ENCODE measurements at places on chromosomes 5 and 9.

- no peak for DNase-seq
These were observed 15.7 kb downstream of the UNC13B start for GRCh38 chr9:35177520-35177919.

GRCh38 chr5:179595916-179596315 lies 27.6 kb downstream of the HNRNPH1 start:
- DNase-seq = peak; percentile 79

- DNase-seq = no peak
These were observed 358.4 kb downstream of the ARRDC3 start for GRCh38 chr5:91024727-91025126.

- no peak for DNase-seq
These were observed 66.0 kb upstream of the RNF130 start for GRCh38 chr5:180137401-180138213.

DNA sequence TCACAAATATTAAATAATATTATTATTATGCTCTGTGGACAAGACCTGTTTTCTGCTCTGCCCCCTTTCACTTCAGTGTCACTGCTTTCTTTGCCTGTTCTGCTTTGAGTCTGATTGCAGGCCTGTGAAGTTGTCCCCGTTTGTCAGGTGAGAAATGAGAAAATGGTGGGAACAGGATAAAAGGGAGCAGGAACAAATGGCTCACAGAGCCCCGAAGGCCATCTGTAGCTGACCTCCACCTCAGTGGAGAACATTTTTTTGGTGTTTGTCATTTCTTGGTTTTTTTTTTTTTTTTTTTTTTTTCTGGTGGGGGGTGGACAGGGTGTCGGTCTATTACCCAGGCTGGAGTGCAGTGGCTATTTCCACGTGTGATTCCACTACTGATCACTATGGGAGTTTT lies 13.2 kb upstream of the S100Z start:
- peak; percentile 18 for DNase-seq

- no peak for DNase-seq
These were observed 212.9 kb downstream of the PBX3 start for GRCh38 chr9:125959951-125960619.

DNA sequence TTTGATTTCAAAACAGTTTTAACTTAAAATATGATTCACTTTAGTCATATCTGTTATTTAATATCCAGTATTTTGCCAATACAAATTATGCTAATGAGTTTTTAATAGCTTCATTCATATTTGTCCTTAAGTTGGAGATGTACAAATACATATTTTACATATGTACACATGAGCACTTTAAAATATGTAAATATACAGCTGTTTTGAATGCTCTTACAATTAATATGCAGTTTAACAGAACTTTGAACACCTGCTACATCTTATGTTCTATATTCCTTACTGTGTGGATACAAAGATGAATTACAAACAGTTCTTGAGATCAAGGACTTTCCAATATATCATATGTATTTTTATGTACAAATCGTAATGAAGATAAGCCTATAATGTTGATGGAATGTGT lies 74.0 kb downstream of the CHSY3 start:
- DNase-seq = no peak

GRCh38 chr9:78510035-78510434 lies 213.1 kb downstream of the PSAT1 start:
- no peak for DNase-seq

DNA sequence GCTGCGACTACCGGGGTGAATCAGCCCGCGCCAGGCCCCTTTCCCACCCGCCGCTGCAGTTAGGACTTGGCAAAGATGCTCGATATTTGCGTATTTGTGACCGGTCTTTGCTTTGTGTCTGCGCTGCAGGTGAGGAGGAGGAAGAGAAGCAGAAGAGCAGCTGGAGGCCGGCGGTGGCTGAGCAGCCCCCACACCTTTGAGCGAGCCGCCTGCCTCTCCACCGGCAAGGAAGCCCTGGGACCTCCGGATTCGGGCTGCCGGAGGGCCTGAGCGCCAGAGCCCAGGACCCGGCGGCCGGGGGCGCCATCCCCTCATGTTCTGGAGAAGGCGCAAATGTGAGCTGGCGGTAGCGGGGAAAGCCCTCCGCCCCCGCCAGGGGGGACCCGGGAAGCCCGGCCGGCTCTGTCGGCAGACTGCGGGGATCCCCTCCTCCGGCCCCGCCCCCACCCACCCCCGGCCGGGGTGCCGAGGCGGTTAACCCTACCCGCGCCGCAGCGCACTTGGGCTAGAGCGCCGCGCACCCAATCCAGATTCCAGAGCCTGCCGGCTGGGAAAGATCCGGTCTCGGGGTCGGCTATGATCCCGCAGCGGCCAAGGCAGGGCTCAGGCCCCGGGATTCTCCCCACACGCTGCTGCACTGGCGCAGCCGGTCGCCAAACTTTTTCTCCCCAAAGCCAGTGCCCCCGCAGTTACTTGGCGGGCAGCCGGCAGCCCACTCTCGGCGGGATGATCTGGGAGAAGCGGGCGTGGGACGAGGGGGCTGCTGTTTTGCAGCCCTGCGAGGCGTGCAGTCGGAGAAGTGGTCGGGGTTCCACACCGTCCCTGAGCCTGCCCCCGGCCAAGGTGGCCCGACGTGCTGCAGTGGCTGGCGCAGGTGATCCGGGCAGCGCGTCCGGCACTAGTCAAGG lies 800 bp upstream of the KCNN2 start:
- DNase-seq = no peak

- DNase-seq = peak; percentile 47
These were observed 91.2 kb upstream of the PAM start for GRCh38 chr5:102663749-102664530.

DNA sequence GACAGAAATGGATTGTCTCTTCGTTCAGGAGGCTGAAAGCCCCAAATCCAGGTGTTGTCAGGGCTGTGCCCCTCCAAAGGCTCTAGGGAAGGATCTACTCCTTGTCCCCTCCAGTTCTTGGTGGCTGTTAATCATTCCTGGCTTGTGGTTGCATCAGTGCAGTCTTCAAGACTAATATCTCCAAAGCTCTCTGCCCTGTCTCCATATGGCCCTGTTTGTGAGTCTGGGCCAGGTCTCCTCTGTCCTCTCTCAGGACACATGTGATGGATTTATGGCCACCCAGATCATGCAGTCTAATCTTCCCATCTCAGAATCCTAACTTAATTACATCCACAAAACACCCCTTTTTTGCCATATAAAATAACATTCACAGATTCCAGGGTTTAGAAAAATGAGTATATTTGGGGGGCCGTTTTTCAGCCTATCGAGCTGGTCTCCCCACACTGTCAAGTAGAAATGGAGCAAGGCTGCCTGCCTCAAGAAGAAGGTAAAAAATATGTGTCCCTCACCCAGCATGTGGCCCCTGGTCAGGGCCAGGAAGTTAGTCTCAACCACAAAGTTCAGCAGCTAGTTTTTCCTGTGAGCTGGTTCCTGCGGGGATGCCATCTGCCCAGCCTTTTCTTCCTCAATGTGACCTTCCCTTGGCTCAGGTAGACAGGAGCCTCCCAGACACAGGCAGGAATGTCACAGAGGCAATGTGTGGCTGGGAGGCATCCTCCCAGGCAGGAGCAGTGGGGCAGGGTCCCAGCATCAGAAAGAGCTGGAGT lies 509.4 kb downstream of the IRX1 start:
- no peak for DNase-seq

DNA sequence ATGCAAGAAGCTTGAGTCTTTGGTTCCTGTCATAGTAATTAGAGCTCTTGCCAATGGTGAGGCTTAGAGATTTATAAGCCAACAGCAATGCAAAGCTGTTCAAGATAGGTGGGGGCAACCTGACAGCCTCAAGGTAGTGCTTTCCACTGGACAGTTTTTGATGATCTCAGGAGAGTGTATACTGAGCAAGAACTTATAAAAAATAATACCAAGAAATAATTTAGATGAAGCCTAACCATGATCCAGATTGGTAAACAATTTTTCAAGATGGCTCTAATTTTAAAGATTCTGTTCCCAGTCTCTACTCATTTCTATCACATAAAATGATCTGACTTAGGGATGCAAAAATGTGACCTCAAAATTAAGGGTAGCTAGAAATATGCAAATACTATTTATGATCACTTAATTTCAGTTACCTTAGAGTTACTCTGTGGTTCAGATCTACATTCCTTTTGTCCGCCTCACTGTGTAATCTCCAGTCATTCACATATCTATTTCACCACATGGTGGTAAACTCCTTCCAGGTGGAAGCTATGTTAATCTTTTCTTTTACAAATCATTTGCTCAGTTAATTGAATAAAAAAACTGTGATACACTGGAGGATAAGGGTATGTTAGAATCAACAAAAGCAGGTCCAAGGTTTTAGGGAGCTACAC lies 1228.0 kb upstream of the C9orf72 start:
- no peak for DNase-seq

DNA sequence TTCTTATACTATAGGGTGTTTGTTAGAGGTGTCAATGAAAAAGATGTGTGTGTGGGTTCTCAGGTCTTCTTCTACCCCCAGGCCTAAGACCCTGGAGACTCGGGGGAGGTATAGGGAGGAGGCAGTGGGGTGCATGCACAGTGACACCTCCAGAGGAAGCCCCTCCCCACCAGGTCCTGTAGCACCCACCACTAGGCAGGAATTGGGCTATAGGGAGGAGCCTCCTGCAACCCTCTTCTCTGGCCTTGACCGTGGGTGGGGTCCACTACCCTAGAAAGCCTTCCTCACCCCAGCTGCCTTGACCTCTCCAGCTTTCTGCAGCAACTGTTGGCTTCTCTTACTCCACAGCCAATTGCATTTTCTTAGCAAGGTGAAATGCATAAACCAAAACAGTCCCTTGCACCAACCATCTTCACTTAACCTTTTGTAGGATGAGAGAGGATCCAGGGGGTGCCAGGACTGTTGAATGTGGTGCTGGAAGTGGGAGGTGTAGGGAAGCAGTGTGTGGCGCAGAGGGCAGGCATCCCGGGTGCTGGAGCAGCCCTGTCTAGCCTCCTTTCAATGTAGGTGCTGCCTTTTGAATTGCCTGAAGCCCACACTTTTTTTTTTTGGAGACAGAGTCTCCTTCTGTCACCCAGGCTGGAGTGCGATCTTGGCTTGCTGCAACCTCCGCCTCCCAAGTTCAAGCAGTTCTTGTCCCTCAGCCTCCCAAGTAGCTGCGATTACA lies 128.5 kb downstream of the RGS3 start:
- no peak for DNase-seq

DNA sequence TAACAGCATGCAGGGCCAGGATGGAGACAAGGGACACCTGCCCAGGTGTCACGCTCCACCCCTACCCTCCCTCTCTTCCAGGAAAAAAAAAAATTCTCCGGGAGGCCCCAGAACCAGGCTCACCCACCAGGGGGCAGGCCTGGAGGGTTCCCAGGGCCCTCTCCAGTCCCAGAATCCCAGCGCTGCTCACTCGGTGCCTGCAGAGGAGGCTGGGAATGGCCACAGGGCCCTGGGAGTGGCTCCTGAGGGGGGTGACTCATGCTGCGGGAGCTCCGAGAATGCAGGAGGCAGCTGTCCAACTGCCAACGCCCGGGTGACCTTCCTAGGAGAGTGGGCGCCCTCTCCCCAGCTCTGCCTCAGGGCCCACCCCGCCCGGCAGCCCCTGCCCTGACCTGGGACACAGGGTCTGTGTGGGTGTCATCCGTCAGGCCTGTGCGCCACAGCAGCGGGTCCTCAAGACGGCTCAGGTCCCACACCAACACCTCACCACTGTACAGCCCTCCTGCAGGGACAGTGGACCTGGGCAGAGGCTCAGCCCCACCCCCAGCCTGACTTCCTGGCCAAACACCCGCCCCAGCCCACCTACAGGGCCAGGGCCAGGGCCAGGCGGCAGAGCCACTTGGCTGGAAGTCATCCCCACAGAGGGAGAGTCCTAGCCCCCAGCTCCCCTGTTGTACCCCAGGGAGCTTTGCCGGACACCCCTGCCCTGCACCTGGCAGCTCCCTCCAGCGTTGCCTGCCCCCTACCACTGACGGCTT lies 21.2 kb downstream of the DYNC2I2 start:
- DNase-seq = peak; percentile 97

DNA sequence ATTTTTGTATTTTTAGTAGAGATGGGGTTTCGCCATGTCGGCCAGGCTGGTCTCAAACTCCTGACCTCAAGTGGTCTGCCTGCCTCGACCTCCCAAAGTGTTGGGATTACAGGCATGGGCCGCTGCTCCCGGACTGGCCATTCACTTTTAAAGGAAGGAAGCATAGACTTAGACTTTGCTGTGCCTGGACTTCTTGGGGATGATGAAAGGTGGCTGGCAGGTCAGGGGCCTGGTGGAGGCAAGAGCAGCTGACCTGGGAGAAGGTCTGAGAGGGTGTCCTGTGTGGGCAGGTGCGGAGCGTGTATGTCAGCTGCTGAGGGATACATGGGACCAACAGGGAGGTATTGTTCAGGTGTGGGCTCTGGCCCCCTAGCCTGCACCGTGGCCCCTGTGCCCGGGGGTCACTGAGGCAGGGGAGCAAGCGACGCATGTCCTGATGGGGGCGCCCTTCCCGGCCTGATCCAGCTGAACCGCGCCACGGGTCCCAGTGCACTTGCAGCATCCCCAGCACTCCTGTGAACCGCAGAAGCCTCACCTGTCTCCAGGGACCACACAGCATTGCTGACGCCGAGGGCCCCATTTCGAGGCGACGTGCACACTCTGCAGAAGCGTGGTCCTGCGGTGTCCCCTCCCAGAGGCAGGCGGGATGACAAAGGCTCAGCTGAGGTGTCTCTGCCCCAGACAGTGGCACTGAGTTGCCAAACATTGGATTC lies 23.1 kb downstream of the NDUFS6 start:
- DNase-seq = no peak

GRCh38 chr5:59286510-59286909 lies 607.0 kb downstream of the PDE4D start:
- DNase-seq = no peak

DNA sequence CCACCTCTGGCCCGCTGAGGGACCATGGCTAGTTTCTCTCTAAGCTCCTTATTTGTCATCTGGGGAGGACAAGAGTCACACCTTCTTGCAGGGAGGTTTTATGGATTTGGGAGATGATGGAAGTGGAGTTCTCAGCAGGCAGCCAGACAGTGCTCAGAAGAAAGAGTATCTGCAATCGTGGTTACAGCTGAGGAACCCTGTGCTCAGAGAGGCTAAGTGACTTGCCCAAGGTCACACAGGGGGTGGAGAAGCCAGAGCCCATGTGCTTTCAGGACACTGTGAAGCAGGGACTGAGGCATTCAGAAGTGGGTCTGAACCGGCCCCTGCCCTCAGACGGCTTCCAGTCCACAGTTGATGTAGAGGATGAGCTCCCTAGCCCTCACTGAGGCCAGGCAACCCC lies 10.8 kb downstream of the PRRX2 start:
- no peak for DNase-seq

DNA sequence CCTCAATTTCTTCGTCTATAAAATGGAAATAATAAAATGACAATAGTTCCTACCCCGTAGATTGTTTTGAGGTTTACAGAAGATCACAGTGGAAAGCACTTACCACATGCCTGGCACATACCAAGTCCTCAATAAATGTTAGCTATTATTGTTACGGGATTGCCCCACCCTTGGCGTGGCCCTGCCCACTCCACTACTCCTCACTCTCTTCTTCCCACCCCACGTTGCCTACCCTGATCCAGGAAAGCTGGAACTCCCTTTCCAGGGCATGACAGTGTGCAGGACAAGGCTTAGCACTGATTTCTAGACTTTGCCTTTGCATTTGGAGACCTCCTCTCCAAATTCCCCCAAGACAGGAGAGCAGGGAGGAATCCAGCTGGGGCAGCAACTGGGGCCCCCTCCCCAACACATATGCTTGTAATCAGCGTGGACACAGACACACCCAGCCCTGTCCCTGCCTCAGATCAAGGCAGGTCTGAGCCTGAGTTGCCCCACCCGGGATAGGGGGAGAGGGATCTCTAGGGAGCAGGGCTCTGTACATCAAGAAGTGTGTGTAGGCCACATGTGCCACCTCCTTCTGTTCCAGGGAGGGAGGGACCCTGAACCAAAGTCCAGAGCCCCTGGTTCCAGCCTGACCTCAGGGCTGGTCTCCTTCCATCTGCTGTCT lies 6.7 kb downstream of the SLC4A9 start:
- DNase-seq = no peak

GRCh38 chr5:144336191-144336961 lies 165.7 kb downstream of the KCTD16 start:
- DNase-seq = no peak

Data from HCEC 1CT (cell line).